ENCODE measurements at places on chromosomes 2 and 18. TPM values are rescaled to one million over a fixed set of nuclear protein-coding genes. Genes with fewer than 3 reads are reported as not detected.

PDK1 gene
- total RNA-seq = 2.0 TPM

KYNU gene
- 380 TPM for total RNA-seq

YPEL5 gene
- 50.5 TPM for total RNA-seq

EML6 gene
- total RNA-seq = 1.2 TPM

RMND5A gene
- 23.3 TPM for total RNA-seq

FAM124B gene
- total RNA-seq = not detected

TBR1 gene
- not detected for total RNA-seq

LYPD6B gene
- total RNA-seq = not detected

C1GALT1C1L gene
- total RNA-seq = 1.2 TPM

MTERF4 gene
- 25.1 TPM for total RNA-seq

SLC9A2 gene
- 3.2 TPM for total RNA-seq

PFN4 gene
- total RNA-seq = 1.2 TPM

TANC1 gene
- 7.3 TPM for total RNA-seq

RABL2A gene
- total RNA-seq = 8.2 TPM

RETSAT gene
- 53.9 TPM for total RNA-seq

ZEB2 gene
- total RNA-seq = 4.6 TPM

MAP4K4 gene
- 60.9 TPM for total RNA-seq

IL36G gene
- 0.10 TPM for total RNA-seq

ANKRD36B gene
- total RNA-seq = 4.8 TPM

XIRP2 gene
- not detected for total RNA-seq

LINC00305 gene
- total RNA-seq = not detected

RAX gene
- not detected for total RNA-seq

IL1A gene
- total RNA-seq = 0.15 TPM

ARHGAP15 gene
- total RNA-seq = not detected

GPBAR1 gene
- total RNA-seq = 0.15 TPM

MTCL1 gene
- total RNA-seq = 55.8 TPM

ANKRD62 gene
- total RNA-seq = not detected

HTR2B gene
- 0.09 TPM for total RNA-seq

Data from A549 treated with CpdA at 1 μM for 4 hours (cell line).